ENCODE measurements at places on chromosomes 11 and 22. TPM values are rescaled to one million over a fixed set of nuclear protein-coding genes. Genes with fewer than 3 reads are reported as not detected.

Gene CTTN
- polyA plus RNA-seq, result 226 TPM

Gene GP1BB
- polyA plus RNA-seq, result 6.1 TPM

Gene MMP3
- polyA plus RNA-seq, result not detected

Gene DEUP1
- polyA plus RNA-seq, result 0.56 TPM

Gene MYEOV
- 4.4 TPM for polyA plus RNA-seq

Gene BLID
- polyA plus RNA-seq, result not detected

All from left renal pelvis (tissue), 4 donors.